Spleen (tissue), 13 donors: ENCODE measurements at places on chromosomes 13 and 19.
A peak's percentile ranks its signal among the peaks of the same experiment; 100 is the strongest.

- DNase-seq, result no peak
These were observed 9.8 kb upstream of the DACT3 start for GRCh38 chr19:46670813-46671212.

DNA sequence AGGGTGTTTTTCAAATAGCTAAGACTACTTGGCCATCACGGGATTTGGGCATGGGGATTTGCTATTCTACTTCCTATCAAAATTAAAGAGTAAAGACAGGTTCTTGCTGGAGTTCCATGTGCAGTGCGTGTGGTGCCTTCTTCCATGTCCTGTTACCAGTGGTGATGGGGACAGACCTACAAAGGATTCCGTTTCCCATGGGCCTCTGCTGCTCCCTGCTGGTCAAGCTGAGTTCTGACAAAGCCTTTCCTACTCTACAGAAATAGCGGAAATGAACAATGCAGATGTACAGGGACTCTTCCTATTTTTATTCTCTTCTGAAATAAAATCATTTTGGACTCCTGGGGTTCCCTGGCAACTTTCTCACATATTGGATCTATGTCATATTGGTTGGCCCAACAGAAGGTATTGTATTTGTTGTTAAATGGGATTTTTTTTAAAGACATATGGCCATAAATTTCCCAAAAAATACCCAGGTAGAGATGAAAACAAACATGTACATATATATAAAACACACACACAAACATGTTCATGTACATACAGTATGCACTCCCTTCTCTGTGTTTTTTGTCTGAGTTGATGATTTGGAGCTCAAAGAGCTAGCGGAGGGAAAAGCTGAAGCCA is 90.5 kb upstream of the SLC15A1 start:
- peak; percentile 84 for DNase-seq

DNA sequence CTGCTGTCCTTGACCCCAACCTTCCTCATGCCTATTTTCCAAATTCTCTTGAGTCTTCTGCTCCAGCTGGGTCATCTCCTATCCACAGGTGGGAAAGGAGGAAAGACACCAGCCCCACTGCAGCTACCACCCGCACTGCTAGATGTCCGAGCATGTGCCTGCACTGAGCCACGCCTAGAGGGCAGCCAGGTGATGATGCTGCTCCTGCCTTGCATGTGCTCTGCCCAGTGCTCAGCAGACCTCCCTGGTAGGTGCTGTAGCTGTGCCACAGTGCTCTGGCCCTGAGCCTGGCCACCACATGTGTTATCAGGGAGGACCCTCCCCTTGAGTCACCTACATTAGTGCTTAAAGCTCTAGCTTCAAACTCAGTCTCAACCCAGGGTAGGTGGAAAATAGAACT is 6.9 kb upstream of the CYSLTR2 start:
- no peak for DNase-seq

- DNase-seq, result no peak
These were observed 999 bp upstream of the ZNF264 start for GRCh38 chr19:57190301-57190700.
